Kidney epithelial cell (primary cell): ENCODE measurements at places on chromosomes 5 and 9.

GRCh38 chr5:62731022-62731421 lies 152.4 kb downstream of the LRRC70 start:
- no peak for DNase-seq

DNA sequence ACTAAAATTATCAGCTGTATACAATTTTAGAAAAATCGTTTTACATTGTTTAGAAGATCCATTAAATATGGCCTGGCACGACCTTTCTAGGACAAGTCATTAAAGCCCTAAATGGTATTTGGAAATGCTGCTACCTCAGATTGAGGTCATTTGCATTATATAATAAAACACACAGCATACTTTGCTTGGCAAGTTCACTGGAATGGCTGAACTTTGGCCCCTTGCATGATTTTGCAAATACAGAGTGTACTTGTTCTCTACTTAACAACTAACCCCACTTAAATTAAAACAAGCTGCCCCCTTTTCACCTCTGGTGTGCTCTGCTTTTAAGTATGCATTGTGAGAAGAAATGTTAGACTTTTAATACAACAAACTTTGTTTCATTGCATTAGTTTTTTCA lies 860.1 kb downstream of the PTPRD start:
- DNase-seq, result no peak

- DNase-seq, result no peak
Observed at GRCh38 chr5:982377-983237, 26.0 kb upstream of the NKD2 start.

DNA sequence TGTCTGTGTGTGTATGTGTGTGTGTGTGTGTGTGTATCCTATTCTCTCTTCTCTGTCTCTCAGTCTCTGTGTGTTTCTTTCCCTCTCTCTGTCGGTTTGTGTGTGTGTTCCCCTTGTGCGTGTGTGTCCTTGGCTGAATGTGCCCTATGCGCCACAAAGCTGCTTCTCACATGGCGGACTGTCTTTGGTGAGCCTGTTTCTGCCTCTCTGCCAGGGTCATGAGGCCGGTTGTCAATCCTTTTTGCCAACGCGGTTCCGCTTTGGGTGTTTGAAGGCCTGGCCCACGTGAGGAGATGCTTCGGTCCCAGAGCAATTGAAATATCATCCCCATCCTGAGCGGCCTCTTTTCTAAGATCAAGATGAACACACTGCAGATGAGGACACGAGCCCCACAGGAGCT lies 476.0 kb downstream of the SPATA31A7 start:
- no peak for DNase-seq

- DNase-seq, result no peak
Observed at GRCh38 chr5:174563899-174564298, 160.5 kb upstream of the MSX2 start.

GRCh38 chr5:129216001-129216400 lies 121.5 kb downstream of the ISOC1 start:
- DNase-seq, result no peak

- DNase-seq, result no peak
Observed at GRCh38 chr9:111212874-111213273, 117.2 kb downstream of the OR2K2 start.

DNA sequence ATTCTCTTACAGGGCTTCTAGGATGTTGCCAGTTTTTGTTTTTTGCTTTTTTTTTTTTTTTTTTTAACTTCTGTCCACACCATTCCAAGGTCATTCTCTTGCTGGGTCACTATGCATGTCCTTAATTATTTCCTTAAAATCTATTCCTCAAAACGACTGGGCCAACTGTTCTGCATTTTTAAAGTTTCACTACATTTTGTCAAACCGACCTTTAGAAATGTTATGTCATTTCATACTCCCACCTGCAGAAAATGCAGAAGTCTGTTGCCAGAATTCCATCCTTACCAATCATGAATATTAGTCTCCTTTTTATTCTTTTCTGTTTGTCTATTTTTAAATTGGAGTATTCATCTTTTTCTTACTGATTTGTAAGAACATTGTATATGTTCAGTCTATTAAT lies 295.5 kb downstream of the ZSWIM6 start:
- DNase-seq, result no peak

- DNase-seq, result no peak
Observed at GRCh38 chr5:178547753-178548415, 42.3 kb downstream of the COL23A1 start.

- no peak for DNase-seq
Observed at GRCh38 chr5:54702470-54702869, 184.9 kb downstream of the SNX18 start.

GRCh38 chr5:139638090-139638735 lies 9.9 kb upstream of the CXXC5 start:
- DNase-seq, result no peak

GRCh38 chr9:135165003-135165711 lies 77.7 kb downstream of the OLFM1 start:
- DNase-seq, result no peak
